Central memory CD8-positive, alpha-beta T cell (primary cell): ENCODE measurements at places on chromosomes 1 and 21.

DNA sequence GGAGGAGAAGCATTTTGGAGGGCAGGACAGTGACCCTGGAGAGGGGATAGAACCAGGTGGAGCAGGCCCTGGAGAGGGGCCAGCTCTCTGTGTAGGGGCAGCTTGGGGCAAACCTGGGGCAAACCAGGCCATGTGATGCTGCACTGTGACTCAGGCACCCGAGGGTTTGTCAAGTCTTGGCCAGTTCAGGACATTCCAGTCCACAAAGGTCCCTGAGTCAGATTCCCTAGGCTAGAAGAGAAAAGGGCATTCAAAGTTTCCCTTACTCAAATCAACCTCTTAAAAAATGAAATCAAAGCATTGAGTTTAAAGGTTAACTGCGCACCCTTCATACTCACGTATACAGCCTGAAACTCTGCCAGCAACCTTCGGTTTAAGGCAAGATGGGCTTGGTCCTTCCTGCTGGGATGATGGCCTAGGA, 25.2 kb upstream of the PLA2G2C start:
- no peak for DNase-seq

DNA sequence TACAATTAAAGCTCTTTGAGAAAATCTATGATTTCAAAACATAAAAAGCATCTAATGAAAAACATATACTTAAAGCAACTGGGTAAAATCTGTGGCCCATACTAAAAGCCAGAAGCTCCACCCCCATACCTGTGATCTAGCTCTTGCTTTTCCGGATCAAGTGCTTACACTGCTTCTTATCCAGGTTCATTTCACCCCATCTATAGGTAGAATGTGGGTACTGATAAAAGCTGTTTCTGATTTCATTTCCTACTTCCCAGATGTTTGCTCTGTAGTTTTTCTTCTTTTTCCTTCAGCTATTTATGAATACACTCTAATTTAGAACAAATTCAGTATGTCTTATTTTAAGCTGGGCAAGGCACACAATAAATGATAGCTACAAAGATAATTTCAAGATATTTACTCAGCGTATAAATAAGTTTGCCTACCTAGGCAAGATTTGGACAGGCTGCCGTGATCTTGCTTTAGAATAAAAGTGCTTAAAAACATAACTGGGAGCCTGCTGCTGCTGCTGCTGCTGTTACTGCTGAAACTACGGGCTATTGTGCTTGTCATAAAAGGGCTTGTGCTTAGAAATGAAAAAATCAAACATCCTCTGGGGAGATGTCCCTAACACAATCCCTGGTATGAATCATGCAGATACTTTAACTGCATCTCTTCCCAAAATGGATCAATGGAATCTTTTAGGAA, 2.1 kb downstream of the SIPA1L2 start:
- DNase-seq: no peak

- DNase-seq: no peak
These were observed 555.2 kb downstream of the PLPP3 start for GRCh38 chr1:56024155-56024554.

DNA sequence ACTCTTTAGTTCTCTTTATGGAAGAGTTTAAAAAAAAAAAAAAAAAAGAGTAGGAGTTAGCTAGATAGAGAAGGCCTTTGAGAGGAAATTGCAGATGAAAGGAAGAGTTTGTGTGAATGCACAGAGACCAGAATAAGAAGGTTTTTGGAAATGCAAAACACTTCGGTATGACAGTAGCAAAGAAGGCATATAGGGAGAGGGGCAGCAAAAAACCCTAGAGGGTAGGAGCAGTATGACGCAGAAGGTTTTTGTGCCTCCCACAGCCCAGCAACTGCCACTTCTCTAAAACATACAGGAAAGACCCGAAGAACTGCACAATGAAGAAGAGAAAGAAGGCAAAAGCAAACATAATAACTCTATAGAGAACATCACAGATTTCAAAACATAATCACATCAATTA, 84.3 kb downstream of the WDR64 start:
- no peak for DNase-seq

GRCh38 chr21:45432575-45433255, 27.8 kb downstream of the COL18A1 start:
- DNase-seq: no peak
